ENCODE measurements at places on chromosomes 2 and 18.

DNA sequence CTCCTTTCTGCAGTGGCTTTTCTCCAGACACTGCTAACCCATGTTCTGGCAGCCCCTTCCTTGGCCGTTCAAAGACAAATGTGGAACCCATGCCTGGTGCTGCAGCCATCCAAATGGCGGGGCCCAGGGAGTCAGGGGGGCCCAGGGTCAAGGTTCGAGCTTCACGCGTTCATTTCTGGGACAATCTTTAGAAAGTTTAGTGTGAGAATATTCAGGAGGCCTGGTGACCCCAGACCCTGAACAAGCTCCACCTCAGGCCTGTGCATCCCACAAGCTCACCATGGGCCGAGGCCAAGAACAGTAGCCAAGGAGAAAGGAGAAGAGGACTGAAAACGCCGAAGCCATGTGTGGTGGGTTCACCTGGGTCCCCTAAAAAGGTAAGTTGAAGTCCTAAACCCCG, 54.4 kb downstream of the ANKMY1 start:
- no peak for DNase-seq

DNA sequence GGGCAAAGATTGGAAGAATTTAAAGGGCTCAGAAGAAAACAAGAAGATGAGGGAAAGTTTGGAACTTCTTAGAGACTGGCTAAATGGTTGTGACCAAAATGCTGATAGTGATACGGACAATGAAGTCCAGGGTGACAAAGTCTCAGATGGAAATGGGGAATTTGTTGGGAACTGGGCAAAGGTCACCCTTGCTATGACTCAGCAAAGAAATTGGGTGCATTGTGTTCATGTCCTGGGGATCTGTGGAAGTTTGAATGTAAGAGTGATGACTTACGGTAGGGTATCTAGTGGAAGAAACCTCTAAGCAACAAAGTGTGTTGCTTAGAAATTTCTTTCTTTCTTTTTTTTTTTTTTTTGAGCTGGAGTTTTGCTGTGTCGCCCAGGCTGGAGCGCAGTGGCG, 6.0 kb upstream of the IL1A start:
- no peak for DNase-seq

DNA sequence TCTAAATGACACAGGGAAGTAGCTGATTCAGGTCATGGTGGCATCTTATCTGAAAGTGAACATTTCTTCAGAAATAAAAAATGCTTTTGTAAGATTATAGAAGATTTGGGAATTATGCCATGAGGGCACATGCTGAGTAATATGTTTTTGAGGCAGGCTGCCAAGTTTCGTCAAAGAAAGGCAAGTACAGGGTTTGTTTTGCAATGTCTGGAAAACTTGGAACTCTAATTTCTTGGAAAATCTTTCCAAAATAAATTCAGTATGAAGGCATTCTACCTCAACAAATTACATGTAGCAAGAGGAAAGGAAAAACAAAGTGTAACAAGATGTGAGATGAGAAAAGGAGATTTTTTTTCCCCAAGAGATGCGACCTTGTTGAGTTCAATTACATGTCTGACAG, 167.7 kb downstream of the PLCL1 start:
- no peak for DNase-seq

- no peak for DNase-seq
Observed at GRCh38 chr2:9179572-9180201, 26.9 kb upstream of the ASAP2 start.

- no peak for DNase-seq
Observed at GRCh38 chr2:5661362-5661761, 30.8 kb upstream of the SOX11 start.

DNA sequence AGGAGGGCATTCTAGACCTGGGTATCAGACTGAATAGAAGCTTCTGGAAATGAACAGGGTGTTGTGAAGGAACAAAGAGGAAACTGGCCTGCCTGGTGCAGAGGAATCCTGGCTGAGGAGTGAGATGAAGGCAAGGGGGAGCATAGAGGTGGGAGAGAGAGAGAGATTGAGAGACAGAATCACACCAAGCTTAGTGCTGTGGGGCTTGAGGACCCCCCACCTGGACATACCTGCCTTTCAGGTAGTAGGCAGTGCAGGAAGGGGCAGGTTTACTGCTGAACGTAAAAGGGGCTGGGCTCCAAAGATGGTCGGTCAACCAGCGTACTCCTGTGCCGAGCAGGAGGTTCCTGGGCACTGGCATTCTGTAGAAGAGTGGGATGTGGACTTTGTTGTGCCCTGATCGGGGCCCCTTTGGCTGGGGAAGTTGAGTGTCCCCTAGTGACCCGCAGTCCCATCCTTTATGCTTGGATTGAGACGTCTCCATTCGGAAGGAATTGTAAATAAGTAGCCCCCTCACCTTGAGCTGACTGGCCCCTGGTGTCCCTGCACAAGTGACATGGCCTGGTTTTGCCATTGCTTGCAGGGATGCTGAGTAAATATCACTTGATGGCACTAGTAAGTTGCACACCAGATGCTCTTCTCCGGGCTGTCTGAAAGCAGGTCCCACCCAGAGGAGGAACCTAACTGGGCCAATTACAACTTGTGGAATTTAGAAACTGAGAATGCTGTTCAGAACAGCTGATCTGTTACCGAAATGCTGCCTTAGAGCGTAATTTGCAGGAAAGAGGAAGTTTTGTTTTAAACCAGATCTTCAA, 1.4 kb downstream of the UBE2F start:
- DNase-seq = peak; percentile 30

GRCh38 chr2:71798266-71799012, 345.1 kb downstream of the DYSF start:
- no peak for DNase-seq

DNA sequence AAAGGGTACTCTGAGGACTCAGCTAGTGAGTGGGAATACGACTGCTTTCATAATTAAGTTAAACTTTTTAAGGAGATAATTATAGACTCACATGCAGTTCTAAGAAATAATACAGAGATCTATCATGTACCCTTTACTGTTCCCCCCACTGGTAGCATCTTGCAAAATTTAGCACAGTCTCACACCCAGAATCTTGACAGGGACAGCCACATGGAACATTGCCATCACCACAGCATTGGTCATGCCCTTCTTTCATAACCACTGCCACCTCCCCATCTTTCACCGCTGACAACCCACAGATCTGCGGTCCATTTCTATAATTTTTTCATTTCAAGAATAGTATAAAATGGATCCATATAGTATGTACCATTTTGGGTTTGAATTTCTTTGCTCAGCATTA, 37.8 kb downstream of the ARHGEF4 start:
- no peak for DNase-seq

DNA sequence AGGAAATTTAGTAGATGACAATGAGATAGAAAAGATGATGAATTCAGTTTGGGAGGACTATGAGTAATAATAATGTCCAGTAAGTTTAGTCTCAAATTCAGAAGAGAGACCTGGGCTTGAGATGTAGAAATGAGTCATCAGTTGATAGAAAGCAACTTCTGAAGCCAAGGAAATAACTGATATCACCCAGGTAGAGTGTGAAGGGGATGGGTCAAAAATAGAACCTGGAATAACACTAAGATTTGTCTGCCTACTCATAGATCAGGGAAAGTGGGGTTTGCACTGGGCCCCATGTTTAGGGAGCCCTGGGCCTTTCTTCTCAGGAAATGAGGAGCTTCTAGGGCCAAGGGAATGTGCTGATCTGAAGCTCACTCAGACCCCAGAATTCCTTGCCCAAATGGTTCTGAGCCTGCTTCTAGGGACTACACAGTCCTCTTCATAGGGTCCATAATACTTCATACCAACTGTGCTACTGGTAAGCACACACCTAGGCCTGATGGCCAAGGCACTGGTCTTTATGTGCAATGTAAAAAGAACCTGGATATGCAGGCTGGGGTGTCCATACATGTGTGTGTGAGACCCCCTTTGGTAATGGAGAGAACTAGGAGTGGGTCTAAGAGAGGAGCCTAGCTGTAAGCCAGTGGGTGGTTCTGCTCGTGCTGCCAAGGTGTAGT, 141.2 kb downstream of the IKZF2 start:
- DNase-seq = no peak

DNA sequence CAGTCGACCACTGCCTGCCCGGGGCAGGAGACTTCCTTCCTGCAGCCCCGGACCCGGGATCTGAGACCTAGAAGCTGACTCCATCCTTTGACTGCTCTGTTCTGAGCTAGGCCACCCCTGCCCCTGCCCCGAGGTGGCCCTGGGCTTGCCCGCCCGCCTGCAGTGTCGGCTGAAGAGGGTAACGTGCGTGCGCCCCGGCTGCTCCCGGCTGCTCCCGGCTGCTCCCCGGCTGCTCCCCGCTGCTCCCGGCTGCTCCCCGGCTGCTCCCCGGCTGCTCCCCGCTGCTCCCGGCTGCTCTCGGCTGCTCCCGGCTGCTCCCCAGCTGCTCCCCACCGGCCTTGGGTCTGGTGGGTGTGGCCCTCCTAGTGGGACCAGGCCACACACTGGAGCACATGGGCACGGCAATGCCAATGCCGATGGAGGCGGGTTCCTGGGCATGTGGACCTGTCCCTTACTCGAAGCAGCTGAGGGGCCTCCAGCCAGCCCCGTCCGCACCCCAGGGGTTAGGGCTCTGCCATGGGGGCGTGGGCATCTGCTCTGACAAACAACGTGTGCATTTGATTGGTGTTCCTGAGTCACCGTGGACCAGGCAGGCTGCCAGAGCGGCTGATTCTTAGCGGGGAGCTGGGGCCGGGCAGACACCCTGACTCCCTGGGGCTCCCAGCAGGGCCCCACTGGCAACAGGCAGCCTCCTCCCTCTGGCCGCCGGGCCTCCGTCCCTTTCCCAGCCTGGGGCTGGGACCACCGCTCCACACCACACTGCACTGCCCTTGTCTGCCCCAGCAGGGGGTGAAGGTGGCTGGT, 2.0 kb upstream of the GAL3ST2 start:
- DNase-seq = no peak

GRCh38 chr2:50995610-50996009, 36.3 kb downstream of the NRXN1 start:
- no peak for DNase-seq

GRCh38 chr2:234198976-234199375, 148.5 kb downstream of the SPP2 start:
- DNase-seq = no peak

- DNase-seq = no peak
Observed at GRCh38 chr2:7812231-7812995, 869.4 kb upstream of the ID2 start.

GRCh38 chr2:88139203-88139702, 11.4 kb upstream of the FABP1 start:
- no peak for DNase-seq

DNA sequence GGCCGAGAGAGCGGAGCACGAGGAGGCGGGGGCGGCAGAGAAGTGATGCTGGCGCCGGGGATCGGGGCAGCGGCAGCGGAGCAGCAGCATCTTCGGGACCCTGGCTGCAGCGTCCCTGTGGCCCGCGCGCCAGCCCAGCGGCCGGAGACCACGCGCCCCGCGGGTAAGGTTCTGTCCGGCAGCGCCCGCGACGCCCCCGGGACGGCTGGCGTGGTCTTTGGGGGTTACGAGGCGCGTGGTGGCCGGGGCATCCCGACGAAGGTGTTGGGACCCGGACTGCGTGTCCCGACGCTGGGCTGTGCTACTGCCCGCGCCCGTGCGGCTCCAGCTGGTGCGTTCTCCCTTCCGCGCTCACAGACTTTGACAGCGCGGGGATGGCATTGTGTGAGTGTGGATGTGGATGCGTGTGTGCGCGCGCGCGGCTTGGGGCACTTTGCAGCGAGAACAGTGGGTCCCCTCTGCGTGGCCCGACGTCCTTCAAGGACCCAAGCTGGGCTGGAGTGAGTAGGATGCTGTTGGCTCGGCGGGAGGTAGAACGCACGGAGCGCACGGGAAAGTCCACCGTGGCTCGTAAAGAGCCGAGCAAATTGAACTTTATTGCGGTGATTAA, 405.0 kb downstream of the XIRP2 start:
- DNase-seq = no peak

- DNase-seq = no peak
Observed at GRCh38 chr2:192379736-192380135, 185.0 kb upstream of the TMEFF2 start.

- DNase-seq = no peak
Observed at GRCh38 chr2:95760806-95761525, 169.2 kb downstream of the TRIM43 start.

- DNase-seq = no peak
Observed at GRCh38 chr2:95350368-95350767, 52.1 kb upstream of the FAHD2A start.

GRCh38 chr2:127166231-127166860, 53.8 kb downstream of the CYP27C1 start:
- no peak for DNase-seq

DNA sequence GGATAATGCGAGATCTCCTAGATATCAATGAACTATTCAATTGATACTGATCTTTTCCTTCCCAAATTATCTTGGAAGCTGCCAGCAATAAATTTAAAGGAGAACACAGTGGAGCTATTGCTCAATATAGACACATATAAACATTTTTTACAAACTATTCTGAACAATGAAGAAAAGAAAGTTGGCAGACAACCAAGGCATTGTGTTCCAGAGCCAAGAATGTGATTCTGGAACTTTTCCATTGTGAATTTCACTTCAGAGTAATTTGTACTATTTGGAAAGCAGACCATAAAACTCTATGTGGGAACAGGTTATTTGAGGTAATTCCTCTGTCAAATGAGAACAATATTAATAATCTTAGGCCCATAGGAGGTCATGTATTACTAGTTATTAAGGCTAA, 588.2 kb downstream of the IRS1 start:
- DNase-seq = no peak

DNA sequence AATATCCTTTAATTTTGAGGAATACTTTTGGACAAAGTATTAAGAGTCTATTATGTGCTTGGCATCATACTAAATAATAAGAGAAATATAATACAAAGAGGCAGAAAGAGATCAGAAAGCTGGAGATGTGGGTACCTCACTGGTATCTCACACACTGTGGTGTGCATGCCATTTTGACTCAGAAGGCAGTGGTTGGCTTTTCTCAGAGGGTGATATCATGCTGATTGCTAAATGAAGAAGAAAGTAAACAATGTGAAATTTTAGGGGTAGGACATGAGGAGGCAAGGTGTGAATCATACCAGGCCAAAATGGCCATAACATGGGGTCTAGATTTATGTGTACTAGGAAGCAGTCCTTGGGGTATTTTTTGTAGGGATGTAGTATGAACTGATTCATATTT, 16.6 kb upstream of the SPOPL start:
- DNase-seq = no peak

GRCh38 chr2:14712111-14712510, 79.6 kb downstream of the LRATD1 start:
- DNase-seq = no peak

DNA sequence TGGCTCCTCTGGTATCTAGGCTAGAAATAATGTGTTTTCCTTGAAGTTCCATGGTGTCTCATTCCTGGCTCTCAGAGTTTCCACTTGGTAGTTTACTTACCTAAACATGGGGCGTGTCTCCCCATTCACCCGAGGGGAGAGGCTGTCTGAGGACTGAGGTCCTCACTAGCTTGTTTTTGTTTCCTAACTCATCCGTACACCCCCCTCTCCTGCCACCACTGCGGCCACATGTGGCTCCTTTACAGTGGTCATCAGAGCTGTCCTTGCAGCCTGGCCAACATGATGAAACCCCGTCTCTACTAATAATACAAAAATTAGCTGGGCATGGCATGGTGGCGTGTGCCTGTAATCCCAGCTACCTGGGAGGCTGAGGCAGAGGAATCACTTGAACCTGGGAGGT, 106.0 kb downstream of the ASAP2 start:
- no peak for DNase-seq

- peak; percentile 63 for DNase-seq
Observed at GRCh38 chr2:73175663-73176204, 26.6 kb upstream of the NOTO start.

GRCh38 chr2:175468431-175469098, 287.1 kb upstream of the ATP5MC3 start:
- DNase-seq = no peak

All from CD4-positive, alpha-beta T cell (primary cell).